CD4-positive, alpha-beta T cell treated with Interleukin-10 for 1 hour (primary cell): ENCODE measurements at places on chromosomes 5 and 9.

DNA sequence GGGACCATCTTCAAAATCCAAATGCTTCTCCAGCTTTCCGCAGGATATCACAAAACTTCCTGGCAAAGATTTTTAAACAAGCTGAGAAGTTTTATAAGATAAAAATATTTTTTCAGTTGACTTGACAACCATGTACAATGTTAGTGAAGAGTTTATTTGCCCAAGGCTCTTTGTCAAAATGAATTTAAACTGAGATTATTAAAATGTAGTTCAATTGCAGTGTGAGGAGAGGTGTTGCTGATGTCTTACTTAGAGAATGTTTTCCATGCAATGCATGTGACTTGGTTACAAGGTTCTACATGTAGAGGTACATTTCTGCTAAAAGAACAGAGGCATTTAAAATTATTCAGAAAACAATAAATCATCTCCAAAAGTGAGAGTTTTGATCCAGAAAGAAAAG is 131.4 kb upstream of the MINAR2 start:
- no peak for DNase-seq

DNA sequence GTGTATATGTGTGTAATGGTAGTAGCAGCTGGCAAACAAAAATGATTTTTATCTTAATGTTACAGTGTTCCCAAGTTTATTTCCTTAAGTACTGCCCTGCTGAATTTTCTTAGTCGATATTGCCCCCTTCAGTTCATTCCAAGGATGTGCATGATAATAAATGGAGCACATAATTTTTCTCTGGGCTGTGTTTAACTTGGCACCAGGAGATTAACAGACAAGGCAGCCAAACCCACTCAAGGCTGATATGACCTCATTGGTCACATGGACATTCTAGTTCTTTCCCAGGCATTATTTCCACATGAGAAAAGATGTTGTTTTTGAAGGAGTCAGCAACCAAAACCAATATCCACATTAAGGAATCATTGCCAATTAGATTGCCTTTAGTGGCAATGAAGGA is 61.8 kb downstream of the COX7C start:
- peak; percentile 30 for DNase-seq

DNA sequence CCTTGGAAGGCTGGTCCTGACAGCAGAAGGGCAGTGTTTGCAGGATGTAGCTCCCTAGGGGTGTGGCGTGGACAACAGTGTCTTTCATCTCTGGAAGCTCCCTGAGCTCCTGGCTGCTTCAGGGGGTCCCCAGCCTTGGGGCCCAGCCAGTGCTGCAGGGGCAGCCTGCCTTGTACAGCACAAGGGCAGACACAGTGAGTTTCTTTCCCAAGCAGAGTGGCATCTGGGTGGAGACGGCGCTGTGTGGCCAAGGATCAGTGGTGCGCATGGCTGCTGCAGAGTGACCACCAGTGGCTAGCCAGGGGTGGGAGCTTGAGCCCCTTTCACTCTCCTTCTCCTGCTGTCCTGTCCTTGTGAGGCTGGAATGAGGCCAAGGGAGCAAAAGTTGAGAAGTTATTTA is 7.6 kb upstream of the IRX4 start:
- no peak for DNase-seq

DNA sequence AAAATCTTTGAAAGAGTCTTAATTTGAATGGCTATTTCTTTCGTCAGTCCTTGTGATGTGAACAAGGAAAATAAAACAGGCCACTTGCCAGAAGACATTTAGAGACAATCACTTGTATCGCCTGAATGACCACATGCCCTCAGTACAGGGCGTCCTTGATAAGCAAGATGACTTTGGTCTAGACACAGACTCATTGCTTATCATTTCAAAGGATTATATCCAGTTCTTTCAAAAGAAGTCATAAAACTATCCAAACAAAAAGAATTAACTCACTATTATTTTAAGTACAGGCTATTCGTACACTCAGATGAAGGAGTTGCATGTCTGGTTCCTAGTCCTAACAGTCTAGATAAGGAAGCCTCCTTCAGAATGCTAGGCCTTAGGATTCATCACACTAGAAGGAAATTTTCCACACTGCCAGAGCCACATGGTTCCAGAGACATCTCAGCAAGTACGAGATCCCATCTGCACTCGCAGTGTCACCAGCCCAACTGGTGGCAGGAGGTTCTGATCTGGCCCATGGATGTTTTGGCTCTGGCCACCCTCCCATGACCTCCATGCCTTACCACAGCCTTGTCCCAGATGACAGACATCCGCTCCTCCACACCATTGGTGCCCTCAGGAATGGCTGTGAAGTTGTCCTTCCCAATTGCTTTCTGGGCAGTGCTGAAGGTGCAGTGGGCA is 109.6 kb downstream of the DPYSL3 start:
- no peak for DNase-seq

- no peak for DNase-seq
These were observed 213.3 kb downstream of the IRX2 start for GRCh38 chr5:2538169-2538568.

GRCh38 chr9:125680445-125680844 is 26.6 kb downstream of the MAPKAP1 start:
- no peak for DNase-seq

DNA sequence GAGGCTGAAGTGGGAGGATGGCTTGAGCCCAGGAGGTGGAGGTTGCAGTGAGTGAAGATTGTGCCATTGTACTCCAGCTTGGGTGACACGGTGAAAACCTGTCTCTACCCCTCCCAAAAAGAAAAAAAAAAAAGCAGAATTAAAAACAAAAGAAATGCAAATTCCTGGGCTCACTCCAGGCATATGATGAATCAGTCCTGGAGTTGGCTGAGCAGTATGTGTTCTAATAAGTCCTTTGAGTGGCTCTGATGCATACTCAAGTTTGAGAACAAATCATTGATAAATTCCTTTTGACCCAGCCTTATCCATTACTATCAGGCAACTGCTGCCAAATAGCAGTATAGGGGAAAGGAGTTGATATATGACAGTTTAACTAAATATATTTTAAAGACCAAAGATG is 28.3 kb downstream of the UHRF2 start:
- no peak for DNase-seq

DNA sequence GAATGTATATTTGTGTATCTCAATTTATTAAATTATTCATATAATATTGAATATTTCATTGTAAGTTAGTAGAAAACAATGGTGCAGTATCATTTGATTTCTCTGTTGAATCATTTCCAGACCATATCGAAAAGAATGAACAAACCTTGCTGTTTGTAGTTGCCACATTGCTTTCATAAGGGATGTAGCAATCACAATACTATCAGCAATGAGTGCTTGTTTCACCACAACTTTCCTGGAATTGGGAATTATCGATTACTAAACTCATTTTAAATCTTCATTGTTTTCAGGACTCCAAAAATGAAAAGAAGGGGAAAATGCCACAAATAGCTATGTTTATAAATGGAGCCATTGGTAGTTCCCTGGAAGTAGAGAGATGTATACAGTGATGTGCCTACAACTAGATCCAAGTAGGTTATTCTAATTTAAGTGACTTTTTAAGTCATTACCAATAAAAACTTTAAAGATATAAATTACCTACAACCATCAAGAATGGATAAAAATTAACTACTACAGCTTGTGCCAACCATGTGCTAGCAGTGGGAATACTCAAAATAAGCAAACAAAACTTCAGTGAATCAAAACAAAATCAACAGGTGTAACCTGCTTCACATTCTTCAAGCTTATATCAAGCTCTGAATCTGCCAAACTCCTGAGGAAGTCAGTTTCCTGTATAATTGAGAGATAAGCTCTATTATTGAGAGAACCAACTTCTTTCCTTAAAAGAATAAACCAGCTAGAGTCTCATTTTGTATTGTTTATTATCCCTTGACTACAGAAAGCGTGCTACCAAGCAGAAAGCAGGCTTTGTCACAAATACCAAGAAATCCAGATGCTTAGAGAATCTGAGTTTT is 358.6 kb downstream of the ADGRV1 start:
- no peak for DNase-seq

DNA sequence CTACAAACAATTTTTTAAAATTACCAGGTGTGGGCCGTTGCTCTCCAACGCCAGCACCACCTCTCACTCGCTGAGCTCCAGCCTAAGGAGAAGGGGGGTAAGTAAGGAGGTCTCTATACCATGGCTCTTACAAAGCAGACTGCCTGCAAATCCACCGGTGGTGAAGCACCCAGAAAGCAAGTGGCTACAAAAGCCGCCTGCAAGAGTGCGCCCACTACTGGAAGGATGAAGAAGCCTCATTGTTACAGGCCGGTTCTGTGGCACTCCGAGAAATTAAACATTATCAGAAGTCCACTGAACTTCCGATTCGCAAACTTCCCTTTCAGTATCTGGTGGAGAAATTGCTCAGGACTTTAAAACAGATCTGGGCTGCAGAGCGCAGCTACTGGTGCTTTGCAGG is 46.0 kb downstream of the CDO1 start:
- DNase-seq: no peak

DNA sequence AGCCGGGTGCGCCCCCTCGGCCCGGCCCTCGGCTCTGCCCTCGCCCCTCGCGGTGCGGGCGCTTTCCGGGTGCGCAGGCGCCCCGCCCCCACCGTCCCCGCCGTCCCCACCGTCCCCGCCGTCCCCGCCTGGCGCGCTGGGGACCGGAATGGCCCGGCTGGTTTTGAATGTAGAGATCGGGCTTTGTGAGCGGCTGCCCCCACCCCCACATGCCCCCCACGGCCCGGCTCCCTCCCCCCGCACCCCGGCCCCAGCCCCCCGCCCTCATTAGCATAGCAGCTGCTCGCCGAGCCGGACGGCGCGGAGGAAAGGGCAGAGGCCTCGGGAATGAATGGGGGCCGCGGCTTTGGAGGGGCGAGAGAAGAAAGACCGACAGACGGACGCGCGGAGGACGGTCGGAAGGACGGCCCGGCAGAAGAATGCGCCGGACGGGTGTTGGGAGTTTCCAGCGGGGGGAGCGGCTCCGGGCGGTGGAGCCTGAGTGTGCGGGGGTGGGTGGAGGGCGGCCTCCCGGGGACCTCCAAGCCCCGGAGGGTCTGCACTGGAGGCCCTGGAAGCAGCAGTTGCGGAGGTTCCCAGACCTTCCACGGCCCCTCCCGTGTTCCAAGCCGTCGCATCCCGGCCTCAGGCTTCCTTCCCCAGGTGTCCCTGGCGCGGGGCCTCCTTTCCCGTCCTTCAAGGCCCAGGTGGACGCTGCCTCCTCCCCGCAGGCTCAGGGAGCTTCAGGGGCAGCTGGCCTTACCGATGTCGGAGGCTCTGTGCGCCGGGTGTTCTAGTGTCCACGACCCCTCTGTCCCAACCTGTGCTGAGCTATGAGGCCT is 6.0 kb downstream of the NRARP start:
- DNase-seq: no peak

DNA sequence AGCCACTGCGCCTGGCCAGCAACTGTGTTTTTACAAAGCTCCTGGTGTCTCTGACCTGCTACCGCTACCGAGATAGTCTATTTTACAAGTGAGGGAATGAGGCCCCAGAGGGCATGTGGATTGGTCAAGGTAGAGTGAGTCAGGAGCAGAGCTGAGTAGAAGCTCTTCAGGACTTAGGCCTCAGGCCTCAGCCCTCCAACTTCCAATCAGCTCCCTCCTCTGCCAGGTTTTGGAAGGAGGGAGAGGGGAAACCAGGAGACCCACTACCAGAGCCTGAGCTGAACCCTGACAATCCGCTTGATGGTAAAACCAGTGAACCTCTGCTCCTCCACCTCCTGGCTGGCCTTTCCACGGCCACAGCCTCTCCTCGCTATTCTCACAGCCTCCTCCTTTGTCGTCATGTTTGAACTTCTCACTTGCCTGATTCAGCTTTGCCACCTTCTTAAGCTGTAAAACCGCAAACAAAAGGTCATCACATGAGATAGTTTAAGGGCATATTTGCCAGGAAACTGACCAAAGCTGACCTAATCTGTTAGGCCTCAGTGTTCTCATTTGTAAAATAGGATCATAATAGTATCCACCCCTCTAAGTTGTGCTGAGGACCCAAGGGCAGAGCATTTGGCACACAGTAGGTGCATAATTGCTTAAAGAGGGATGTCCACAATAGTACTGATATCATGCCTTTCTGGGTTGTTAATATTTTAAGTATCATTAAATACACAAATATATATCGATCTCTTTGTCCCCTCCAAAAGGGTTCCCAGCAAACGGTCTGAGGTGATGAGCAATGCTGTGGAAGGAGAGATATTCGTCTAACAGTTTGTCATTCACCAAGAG is 1.7 kb downstream of the TRAF1 start:
- peak; percentile 69 for DNase-seq

DNA sequence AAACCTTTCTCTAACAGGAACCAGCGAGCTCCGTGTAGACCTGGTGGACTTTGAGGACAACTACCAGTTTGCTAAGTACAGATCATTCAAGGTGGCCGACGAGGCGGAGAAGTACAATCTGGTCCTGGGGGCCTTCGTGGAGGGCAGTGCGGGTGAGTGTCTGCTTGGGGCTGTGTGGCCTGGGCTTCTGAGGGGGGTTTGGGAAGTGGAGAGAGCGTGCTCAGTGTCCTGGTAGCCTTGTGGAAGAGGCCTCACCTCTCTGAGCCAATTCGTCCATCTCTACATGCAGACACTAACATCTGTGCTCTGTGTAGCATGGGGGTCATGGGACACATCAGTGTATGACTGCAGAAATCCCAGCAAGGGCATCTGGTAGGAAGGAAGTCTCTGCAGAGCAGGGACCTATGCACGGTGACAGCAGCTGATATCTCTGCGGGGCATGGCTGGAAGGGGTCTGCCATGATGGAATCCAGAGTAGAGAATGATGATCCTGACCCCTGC is 5.9 kb downstream of the FCN2 start:
- no peak for DNase-seq

DNA sequence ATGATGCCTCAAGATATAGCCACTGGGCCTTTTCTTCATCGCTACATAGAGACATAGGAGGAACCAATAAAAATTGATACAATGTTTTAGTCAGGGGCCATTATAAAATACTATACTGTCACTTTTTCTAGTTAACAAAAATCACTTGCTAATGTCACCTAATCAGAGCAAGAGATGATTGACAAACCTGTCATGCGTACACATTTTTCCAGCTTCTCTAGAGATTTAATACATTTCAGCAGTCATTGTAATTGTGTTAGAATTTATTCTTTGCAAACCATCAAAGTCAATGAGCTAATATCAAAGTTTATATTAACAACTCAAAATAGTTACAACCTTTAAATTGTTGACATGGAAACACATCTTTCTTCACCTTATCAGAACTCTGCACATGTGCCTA is 513.6 kb upstream of the SEMA6A start:
- no peak for DNase-seq

GRCh38 chr9:85730916-85731630 is 10.7 kb downstream of the AGTPBP1 start:
- no peak for DNase-seq

DNA sequence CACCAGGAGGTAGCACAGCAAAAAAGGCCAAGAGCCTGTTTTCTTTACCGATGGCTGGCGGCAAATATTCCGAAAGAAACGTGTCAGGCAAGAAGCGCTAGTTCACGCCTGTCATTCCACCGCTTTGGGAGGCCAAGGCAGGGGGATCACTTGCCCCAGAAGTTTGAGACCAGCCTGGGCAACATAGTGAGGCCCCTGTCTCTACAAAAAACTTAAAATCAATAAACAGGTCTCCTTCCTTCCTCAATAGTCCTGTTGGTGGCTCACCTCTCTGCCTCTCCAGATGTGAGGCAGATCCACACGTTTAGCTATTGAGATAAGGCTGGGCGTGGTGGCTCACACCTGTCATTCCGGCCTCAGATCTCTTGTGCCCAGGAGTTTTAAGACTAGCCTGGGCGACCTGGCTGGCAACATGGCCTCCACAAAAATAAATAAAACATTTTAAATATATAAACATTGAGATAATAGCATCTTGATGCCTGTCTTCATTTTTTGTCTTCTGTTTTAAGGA is 1.3 kb upstream of the TMEM250 start:
- no peak for DNase-seq
